ENCODE measurements at places on chromosomes 7 and 10.
A peak's percentile ranks its signal among the peaks of the same experiment; 100 is the strongest.

DNA sequence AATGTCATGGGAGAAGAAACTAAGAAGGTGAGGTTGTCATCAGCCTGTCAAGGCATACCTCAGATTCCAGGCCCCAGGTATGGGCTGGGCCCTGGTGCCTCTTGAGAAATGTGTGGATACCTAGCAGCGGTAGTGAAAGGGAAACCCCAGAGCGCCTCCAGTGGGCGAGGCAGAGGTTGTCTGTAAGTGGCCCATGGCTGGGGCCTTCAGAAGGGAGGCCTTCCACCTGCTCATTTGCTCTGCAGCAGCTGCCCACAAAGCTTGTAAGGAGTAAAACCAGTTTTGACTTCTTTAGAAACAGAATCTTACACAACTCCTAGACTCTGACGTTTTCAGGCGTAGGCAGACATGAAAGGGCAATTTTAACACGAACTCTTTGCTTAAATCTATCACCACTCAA, 509.9 kb downstream of the PARD3 start:
- no peak for DNase-seq

GRCh38 chr10:129602938-129603535, 136.0 kb downstream of the MGMT start:
- no peak for DNase-seq

- no peak for DNase-seq
Measured at GRCh38 chr7:140485500-140486265, 6.4 kb upstream of the MKRN1 start.

GRCh38 chr10:124743191-124744101, 732 bp downstream of the FAM53B start:
- DNase-seq, result peak; percentile 75

DNA sequence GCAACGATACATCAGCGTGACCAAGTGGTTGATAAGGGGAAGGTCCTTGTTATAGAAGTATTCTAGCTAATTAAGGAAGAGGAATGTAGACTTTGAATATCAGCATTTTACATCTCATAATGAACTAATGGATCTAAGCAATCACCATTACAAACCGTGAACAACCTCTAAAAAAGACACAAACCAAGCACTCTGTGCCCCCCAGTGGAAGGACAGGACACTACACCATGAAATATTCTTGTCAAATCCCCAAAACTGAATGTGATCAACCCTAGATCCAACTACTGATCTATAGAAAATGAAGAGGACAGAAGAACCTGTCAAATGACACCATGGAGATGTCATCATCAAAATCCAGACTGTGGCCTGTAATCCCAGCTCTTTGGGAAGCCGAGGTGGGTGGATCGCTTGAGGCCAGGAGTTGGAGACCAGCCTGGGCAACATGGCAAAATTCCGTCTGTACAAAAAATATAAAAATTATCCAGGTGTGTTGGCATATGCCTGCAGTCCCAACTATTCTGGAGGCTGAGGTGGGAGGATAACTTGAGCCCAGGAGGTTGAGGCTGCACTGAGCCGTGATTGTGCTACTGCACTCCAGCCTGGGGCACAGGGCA, 111.3 kb upstream of the CARD11 start:
- DNase-seq, result no peak

GRCh38 chr10:44009891-44010632, 361.4 kb upstream of the ZNF32 start:
- no peak for DNase-seq

GRCh38 chr10:63637901-63638327, 116.7 kb downstream of the REEP3 start:
- DNase-seq, result no peak

DNA sequence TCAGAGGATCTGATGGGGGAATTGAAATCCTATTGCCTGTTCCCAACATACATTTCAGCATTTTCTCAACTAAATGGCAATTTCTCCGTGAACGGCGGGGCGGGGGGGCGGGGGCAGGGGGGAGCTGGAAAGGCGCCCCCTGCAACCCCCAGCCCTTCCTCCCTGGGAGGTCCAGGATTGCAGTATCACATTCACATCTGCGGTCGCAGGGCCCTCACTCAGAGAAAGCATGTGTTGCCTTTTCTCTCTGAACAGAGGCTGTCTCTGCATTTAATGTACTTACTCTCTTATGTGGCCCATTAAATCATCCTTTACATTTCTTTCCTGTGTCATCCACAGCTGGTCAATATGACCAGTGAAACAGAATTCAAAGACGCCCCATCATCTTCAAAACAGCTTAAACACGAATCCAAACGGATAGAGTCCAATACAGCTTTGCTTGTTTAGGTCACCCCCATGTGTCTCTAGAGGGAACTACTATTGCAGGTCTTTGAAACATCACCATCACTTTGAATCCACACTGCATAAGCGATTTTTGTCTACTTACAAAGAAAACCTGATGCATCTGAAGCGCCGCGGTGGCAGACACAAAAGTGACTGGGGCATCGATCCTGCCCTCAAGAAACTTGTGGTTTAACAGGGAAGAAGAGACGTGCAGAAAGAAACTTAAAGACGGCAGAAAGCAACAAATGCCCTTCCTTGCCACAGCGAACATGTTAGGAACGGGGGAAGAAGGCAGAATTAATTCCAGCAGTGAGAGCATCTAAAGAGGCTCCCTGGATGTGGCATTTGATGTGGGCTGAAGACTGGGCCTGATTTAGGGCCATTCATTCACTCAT, 17.0 kb upstream of the ECHDC3 start:
- no peak for DNase-seq

- no peak for DNase-seq
Measured at GRCh38 chr10:46233181-46233580, 53.6 kb upstream of the ANTXRL start.

All from activated CD8-positive, alpha-beta memory T cell treated with anti-CD3 and anti-CD28 coated beads, Interleukin-2, amount 50 U/mL, for 48 hours (primary cell).